RKO (cell line): ENCODE measurements at places on chromosomes 5 and 9.

- DNase-seq, result no peak
Measured at GRCh38 chr5:83745816-83746215, 25.2 kb upstream of the HAPLN1 start.

DNA sequence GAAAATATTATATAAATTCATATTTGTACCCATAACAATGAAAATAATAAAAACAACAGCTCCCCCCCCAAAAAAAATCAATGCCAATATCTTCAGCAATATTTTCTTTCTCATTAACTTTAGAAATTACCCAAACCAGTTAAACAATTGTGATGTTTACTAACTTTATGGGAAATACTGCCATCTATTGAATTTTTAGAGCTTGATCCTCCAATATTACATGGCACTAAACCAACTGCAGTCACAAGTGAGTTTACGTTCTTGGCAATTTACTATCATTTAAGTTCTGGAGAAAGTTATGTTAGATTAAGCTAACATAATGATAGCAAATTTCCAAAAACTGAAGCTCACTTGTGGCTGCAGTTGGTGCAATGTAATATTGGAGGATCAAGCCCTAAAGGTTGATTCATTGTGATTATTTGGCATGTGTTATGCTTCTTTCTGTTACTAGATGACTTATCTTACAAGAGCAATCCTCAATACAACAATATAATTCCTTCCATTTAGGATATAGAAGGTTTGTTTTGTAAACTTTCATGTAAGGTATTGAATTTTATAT, 379.5 kb downstream of the CDH18 start:
- peak; percentile 76 for DNase-seq

GRCh38 chr9:96493757-96494156, 43.8 kb downstream of the HABP4 start:
- no peak for DNase-seq

- no peak for DNase-seq
Measured at GRCh38 chr9:75685062-75685461, 205.4 kb upstream of the PCSK5 start.

DNA sequence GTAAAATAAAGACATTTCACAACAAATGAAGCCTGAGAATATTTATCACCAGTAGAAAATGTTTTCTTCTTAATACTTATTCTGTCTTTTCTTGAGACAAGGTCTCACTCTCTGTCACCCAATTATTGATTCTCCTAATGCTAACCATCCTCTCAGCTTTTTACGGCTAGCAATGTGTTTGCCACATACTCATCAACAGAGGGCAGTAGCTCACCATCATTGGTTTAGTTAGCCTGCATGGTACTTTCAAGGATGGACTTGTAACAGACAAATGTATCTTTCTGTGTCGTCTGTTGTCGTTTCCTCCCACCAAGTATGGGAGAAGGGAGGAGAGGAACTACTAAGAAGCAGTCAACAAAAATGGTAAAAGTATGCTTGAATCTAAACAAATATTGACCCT, 5.9 kb upstream of the ACO1 start:
- peak; percentile 83 for DNase-seq

GRCh38 chr5:32308946-32309345, 3.8 kb downstream of the MTMR12 start:
- no peak for DNase-seq

- no peak for DNase-seq
Measured at GRCh38 chr5:152811988-152812387, 406.9 kb upstream of the NMUR2 start.

- DNase-seq, result no peak
Measured at GRCh38 chr5:68392617-68393016, 177.1 kb downstream of the PIK3R1 start.

GRCh38 chr5:40333459-40334241, 346.1 kb upstream of the PTGER4 start:
- peak; percentile 3 for DNase-seq

- DNase-seq, result no peak
Measured at GRCh38 chr9:8419596-8420275, 620.2 kb upstream of the DMAC1 start.

- DNase-seq, result no peak
Measured at GRCh38 chr5:133385346-133385745, 227.0 kb downstream of the FSTL4 start.

- no peak for DNase-seq
Measured at GRCh38 chr5:149443210-149443609, 64.1 kb upstream of the IL17B start.

DNA sequence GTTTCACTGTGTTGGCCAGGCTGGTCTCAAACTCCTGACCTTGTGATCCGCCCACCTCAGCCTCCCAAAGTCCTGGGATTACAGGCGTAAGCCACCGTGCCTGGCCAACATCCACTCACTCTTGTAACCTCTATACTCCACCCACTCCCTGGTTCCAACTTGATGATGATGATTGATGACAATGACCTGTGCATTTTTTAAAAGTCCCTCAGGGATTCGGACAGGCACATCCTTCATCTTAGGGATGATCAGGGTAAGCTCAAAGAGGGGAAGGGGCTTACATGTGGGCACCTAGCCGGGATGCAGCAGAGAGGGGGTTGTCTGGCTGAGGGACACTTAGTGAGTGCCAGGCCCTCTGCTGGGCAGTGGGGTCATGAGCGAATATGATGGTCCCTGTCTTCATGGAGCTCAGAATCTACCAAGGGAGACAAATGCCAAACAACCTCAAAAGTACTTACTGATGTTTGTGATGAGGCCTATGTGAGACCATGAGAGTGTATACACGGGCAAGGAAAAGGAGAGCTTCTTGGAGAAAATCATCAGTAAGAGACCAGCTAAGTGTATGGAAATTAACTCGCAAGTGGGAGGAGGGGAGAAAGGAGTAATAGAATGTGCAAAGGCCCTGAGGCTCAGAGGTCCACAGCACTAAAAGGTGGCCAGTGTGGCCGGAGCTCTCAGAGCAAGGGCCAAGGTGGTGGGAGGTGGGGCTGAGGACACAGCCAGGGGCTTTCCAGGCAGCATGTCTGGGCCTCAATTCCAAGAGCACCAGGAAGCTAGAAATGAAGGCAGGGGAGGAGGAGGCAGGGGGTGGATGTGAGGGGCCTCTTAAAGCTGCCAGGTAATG, 27.4 kb downstream of the LHX2 start:
- no peak for DNase-seq

DNA sequence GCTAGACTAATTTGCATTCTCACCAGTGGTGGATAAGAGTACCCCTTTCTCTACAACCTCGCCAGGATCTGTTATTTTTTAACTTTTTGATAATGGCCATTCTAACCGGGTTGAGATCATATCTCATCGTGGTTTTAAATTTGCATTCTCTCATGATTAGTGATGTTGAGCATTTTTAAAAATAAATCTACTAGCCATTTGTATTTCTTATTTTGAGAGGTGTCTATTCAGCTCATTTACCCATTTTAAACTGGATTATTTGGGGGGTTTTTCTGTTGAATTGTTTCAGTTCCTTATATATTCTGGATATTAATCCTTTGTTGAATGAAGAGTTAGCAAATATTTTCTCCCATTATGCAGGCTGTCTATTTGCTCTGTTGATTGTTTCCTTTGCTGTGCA, 139.6 kb downstream of the ARSB start:
- no peak for DNase-seq
